Activated CD4-positive, alpha-beta T cell treated with anti-CD3 and anti-CD28 coated beads for 1 hour (primary cell): ENCODE measurements at places on chromosomes 2 and 18.

DNA sequence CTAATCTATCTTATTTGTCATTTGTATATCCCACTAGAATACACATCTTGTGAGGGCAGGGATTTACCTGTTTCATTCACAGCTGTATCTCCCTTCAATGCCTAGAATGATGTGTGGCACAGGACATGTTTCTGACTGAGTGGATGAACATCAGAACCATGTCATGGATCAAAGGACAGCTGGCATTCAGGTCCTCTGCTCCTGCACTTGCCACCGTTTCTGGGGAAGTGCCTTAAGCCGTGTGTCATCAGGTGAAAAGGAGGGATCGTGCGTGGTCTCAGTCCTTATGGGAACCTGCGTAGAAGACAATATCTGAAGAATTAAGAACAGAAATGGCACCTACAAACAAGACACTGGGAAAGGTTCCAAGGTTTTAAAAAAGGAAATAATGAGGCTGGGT is 206.1 kb upstream of the GATA6 start:
- no peak for DNase-seq

DNA sequence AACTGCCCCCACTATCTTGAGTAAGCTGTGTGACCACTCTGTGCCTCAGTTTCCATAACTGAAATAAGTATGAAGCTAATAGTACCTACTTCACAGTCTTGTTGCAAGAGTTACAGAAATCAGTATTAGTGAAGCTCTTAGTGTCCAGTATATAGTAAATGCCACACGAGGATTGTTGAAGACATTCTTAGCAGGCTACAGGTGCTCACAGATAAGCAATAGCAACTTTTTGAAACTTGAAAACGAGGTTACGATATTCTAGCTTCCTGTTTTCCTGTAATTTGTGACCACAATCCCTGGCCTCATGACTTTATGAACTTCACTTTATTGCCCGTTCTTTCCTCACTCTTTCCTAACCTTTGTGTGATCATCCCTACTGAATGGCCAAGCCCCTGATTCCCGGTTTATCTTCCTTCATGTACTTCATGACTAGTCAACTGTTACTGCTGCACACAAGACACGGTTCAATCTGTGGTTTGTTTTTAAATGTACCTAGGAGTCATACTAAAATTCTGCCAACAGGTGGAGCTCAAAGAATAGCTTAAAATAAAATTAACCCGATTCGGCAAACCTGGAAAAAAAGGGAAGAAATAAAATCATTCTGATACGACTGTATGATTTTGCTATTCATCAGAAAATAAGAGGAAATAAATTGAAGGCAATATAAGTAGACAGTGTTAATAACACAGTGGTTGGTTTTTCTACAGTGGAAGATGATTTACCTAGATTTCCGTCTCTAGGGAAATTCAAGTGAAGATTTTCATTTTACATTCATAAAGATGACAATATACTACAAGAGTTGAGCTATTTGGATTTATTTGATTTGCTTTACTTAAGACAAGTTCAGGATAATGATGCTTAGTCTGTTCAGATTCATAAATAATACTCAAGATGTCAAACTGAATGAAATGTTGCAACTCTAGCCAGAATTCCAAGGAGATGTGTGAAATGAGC is 38.1 kb upstream of the STAT1 start:
- DNase-seq: no peak

DNA sequence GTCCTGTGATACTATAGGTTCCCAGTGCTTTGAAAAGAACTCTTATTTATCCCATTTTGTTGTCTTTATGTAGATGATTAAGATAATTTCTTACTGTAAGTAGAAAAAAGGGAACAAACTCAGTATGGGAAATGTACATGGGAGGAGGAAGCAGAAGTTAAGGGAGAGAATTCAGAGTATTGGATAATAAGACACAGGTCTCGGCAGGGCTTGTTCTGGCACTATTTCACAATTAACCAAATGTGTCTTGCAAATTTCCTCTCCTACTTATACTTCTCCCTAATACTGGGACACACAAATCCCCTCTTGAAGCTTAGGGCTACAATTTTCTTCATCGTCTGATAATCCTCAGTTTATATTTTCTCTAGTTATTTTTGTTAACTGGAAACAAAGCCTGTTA is 744.0 kb downstream of the ADCYAP1 start:
- no peak for DNase-seq

DNA sequence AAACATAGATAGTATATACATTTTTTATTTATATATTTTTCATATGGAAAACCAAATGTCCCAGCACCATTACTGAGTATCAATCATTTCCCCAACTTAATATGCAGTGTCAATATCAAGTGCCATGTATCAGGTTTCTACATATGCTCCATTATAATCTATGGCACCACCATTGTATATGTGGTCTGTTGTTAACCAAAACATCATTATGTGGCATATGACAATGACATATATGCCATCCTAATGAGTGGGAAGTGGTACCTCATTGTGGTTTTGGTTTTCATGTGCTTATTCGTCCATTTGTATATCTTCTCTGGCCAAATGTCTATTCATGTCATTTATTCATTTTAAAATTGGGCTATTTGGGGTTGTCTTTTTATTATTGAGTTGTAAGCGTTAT is 9.2 kb downstream of the PTPN18 start:
- DNase-seq: no peak

GRCh38 chr2:205462681-205463345 is 219.5 kb upstream of the NRP2 start:
- no peak for DNase-seq

DNA sequence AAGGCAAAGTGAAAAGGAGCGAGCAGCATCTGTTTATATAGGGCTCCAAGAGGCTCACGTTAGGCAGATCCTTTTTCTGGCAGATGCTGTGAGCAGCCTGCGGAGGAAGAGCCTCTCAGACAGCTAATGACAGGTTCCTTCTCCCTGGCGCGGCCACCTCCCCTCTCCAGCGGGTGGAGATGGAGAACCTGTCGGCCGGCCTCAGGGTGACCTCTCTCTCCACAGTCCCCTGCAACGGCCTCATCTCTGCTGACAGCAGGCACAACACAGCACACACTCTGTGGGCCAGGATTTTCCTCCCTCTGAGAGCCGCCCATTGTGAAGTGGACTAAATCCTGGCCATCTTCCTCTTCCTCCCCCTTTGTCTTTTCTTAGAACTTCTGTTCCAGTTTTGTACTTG is 119.8 kb downstream of the PRKCE start:
- DNase-seq: no peak

DNA sequence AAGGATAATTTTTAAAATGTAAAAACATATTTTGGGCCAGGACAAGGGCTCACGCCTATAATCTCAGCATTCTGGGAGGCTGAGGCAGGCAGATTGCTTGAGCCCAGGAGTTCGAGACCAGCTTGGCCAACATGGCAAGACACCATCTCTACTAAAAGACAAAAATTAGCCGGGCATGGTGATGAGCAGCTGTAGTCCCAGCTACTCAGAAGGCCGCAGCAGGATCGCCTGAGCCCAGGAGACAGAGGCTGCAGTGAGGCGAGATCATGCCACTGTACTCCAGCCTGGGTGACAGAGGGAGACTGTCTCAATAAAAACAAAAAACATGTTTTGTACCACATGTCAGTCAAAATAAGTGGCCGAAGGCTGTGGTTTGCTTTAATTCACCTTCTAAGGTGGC is 122.5 kb downstream of the HDAC4 start:
- no peak for DNase-seq

DNA sequence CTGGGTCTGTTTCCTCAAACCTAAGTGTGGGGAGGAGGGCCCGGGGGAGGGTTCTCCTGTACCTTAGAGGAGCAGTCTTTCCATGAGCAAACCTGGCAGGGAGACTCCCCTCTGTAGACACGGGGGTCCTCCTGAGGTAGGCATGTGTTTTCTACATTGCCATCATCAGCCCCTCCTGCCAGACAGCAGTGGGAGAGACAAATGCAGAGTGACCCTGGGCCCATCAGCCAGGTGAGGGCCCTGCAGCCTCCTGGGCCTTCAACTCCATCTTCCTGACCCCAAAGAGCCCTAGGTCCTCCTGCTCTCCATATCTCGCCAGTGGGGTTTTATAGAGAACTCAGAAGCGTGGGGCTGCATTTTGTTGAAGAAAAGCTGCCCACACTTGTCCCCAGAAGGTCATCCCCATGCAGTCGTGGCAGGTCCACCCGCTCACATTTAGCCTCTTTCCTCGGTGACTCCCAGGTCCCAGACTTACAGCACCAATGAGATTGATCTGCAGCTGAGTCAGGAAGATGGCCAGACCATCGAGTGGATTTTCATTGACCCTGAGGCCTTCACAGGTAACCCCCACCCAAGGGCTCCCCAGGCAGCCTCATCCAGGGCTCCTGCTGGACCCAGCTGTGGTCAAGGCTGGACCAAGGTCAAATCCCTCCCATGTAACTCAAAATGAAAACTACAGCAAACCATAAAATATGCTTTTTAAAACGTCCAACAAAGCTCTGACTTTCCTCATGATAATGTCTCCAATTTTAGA is 2.6 kb downstream of the CHRNG start:
- no peak for DNase-seq

GRCh38 chr2:233856184-233856583 is 1.8 kb upstream of the HJURP start:
- no peak for DNase-seq

DNA sequence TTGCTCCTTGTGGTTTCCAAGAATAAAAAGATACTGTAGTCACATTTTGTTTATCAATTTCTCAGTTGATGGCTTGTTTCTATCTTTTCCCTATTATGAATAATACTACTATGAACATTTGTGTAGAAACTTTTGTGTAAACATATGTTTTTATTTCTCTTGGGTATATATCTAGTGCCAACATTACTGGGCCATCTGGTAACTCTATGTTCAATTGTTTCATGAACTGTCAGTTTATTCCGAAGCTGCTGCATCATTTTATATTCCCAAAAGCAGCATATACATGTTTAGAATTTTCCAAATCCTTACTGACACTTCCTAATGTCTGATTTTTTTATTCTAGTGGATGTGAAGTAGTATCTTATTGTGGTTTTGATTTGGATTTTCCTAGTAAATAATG is 737.6 kb upstream of the TMEFF2 start:
- DNase-seq: no peak

- no peak for DNase-seq
These were observed 90.0 kb downstream of the COMMD1 start for GRCh38 chr2:61995515-61995914.

GRCh38 chr2:231104115-231104713 is 20.6 kb downstream of the HTR2B start:
- peak; percentile 33 for DNase-seq

- no peak for DNase-seq
These were observed 2786.5 kb downstream of the RPIA start for GRCh38 chr2:91477731-91478672.

DNA sequence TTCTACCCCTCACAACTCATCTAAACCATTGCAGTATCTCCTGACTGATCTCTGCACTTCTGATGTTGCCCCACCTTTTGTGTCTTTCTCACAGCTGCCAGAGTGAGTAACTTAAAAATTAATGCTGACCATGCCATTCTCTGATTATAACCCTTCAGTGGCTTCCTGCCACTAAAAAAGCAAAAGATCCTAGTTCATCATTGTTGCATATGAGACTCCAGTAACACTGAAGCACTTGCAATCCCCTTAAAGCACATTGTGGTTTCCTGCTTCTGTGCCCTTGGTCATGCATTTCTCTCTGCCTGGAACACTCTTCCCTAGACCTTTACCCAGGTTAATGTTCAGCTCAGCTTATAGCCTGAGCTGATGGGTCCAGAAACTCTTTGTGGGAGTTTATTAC is 95.1 kb upstream of the WDSUB1 start:
- no peak for DNase-seq

GRCh38 chr18:32042337-32042736 is 23.7 kb downstream of the RNF125 start:
- no peak for DNase-seq

DNA sequence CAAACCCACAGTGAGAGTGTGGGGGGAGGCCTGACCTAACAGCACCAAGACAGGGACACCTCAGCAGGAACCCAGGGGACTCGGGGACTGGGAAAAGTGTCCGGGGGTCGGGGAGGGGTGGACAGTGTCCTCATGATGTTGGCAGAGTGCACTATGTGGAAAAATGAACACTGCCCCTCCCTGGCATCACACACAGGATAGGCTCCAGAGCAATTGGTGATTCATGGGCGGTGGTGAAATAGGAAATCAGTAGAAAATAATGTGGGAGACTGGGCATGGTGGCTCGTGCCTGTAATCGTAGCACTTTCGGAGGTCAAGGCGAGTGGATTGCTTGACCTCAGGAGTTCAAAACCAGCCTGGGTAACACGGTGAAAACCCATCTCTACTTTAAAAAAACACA is 3.6 kb upstream of the ANO7 start:
- no peak for DNase-seq

GRCh38 chr2:178202927-178203326 is 8.6 kb downstream of the OSBPL6 start:
- no peak for DNase-seq

GRCh38 chr2:238894226-238894949 is 46.5 kb downstream of the TWIST2 start:
- DNase-seq: no peak

DNA sequence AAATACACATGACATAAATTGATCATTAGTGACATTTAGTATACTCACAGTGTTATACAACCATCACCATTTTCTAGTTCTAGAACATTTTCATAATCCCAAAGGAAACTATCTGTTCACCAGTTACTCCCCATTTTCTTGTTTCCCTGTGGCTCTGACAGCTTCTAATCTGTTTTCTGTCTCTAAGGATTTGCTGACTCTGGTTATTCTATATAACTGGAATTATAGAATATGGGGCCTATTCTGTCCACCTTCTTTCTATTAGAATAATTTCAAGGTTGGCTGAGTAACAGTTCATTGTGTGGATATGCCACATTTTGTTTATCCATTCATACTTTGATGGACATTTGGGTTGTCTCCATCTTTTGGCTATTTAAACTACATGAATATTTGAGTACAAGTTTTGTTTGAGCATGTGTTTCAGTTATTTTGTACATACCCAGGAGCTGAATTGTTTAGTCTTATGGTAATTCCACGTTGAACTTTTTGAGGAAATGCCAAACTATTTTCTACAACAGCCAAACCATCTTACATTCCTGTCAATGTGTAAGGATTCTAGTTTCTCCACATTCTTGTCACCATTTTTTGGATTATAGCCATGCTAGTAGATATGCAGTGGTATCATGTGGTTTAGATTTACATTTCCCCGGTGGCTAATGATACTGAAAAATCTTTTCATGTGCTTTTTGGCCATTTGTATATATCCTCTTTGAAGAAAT is 20.5 kb downstream of the KIAA1328 start:
- no peak for DNase-seq

DNA sequence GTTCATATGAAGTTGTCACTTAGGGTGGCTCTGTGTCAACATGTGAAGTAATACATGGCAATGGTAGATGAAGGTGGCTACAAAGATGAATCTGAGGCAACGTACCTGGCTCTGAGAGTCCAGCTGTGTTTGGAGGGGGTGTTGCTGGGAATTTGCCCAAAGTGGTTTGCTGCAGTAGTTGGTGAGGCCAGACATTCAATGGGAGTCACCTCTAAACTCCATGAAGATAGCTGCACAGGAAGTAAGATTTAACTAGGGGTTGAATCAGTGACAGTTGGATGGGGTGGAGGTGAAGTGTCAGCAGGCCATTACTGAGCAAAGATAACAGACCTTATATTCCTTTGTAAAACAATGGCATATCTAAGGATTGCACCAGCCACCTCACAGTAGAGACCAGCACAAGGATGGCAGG is 71.8 kb downstream of the NUP35 start:
- DNase-seq: no peak
